CD4-positive, alpha-beta T cell treated with Interleukin-12 subunit alpha and Interleukin-12 subunit beta, for 1 hour (primary cell): ENCODE measurements at places on chromosomes 3 and 15.

- DNase-seq, result no peak
Measured at GRCh38 chr3:192026661-192027060, 565.7 kb downstream of the PYDC2 start.

DNA sequence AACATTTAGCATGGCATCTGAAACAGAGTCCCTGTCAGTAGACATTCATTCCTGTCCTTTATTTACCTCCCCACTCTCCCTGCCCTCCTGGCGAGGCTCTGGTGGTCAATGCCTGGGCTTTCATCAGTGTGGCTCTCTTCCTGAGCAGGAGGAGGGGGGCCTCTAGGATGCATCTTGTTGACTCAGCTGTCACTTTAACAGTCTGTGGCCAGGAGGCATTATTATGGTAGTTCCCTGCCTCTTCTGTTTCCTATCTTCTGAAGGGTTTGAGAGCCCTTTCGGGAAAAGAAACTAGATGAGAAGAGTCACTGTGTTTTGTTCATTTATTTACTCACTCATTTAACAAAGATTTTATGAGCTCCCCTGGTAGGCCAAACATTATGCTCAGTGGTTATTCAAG, 2.4 kb upstream of the PPP1R14D start:
- no peak for DNase-seq

- peak; percentile 71 for DNase-seq
Measured at GRCh38 chr3:108125550-108126071, 34.8 kb upstream of the CD47 start.

DNA sequence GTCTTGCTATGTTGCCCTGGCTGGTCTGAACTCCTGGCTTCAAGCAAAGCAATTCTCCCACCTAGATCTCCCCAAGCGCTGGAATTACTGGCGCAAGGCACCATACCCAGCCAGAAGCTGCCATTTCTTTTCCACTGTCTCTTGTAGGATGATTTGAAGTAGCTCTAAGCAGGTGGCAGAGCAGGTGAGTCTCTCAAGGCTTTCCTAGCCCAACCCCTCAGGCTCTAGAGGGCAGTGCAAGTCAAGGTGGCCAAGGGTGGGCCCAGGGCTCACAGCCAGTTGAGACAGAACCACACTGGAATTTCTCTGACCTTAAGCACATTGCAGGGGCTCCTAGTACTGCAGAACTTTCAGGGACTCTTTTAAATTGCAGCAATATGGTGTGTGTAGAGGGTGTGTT, 15.6 kb upstream of the DAG1 start:
- DNase-seq, result no peak

DNA sequence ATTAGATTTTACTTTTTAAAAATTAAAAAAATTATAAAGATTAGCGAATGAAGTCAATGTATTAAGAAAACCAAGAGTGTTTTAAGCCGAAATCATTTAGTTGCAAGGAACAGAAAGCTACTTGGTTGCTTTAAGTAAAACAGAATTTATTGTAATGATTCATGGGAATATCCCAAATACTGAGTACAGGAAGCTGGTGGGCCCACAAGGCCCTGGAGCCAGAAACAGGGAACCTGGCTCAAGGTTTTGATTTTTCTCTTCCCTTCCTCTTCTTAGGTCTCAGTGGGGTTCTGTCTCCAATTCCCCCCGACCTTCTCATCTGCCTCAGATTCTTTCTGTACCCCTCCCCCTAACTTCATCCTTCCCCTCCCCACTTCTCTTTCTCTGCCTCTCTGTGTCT, 229.0 kb downstream of the TLE3 start:
- DNase-seq, result no peak

DNA sequence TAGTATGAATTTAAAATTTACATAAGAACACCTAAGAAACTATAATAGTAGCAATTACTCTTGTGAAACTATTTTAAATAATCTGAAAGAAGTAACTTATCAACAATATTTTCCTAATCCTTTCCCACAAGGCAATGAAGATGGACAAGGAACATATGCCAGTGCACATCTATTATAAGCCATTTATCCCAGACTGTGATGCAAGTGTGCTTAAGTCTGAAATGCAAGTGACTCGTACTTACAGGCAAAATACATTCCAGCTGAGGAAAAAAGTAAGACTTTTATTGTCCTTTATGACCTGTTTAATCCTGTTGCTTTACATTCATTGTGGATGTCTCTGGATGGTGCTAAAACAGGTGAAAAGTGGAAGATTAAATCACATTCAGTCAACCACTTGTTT, 709.4 kb downstream of the ZNF385D start:
- no peak for DNase-seq

DNA sequence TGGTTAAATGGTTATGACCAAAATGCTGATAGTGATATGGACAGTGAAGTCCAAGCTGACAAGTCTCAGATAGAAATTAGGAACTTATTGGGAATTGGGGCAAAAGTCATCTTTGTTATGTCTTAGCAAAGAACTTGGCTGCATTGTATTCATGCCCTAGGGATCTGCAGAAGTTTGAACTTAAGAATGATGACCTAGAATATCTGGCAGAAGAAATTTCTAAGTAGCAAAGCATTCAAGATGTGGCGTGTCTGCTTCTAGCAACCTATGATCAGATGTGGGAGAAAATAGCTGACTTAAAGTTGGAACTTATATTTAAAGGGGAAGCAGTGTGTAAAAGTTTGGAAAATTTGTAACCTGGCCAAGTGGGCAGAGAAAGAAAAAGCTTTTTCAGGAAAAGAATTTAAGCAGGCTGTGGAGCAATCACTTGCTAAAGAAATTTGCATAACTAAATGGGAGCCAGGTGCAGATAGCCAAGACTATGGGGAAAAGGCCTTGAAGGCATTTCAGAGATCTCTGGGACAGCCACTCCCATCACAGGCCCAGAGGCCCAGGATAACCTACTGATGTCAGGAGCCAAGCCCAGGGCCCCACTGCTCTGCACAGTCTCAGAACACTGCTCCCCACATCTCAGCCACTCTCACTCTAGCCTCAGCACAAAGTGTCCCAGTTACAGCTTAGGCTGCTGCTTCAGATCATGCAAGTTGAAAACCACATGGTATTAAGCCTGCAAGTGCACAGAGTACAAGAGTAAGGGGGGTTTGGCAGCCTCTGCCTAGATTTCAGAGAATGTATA, 147.8 kb upstream of the TGFBR2 start:
- DNase-seq, result no peak

DNA sequence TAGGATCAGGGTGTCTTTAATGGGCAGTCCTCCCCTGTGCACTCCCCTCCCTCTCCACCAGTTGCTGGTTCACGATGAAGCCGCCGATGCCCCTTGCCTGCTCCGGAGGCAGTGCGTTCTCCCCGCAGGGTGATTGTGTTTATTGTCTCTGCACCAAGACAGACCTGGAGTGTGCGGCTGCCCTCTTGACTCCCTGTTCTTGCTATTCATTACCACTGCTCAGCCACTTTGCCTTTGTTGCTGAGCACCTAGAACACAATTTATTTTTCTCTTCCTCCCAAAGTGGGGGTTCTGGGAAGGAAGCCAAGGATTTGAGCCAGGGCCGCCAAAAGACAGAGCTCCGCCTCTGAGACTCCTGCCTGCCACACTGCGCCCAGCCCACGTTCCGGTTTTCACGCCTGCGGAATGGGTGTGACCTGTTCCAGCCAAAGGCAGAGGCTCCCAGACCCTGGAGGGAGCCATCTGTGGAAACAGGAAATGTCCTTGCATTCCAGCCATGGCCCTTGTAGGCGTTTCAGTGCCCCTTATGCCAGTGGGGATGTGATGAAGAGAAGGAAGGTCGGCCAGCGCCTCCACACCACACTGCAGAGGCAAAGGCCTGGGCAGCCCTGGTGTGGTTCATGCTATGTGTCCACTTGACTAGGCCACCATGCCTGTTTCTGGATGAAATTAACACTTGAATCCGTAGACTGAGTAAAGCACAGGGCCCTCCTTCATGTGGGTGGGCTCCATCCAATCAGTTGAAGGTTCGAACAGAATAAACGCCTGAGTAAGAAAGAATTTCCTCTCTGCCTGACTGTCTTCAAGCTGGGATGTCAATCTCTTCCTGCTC, 85.8 kb downstream of the HMG20A start:
- no peak for DNase-seq

DNA sequence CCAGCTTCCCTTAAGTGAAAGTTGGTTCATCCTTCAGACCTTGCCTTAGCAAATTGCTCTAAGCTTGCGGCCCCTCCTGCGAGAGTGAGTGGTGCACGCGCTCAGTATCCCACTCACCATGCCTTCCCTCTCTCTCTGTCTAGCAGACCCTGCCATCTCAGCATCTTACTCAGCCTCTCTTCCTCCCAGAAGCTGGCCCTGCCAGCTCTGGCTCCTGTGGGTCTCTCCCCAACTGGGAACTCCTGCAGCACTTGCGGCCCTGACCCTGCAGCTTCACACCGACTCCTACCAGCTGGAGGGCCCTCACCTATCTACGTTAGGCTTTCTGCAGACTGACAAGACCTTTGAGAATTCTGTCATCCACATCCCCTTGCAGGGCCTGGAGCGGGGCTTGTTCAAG, 286.1 kb upstream of the TLE3 start:
- no peak for DNase-seq

GRCh38 chr15:65904301-65904700, 35.0 kb downstream of the RAB11A start:
- DNase-seq, result no peak

GRCh38 chr15:68055224-68055705, 1.1 kb downstream of the PIAS1 start:
- peak; percentile 65 for DNase-seq

- DNase-seq, result no peak
Measured at GRCh38 chr3:45793482-45794176, 2.7 kb downstream of the SLC6A20 start.

GRCh38 chr3:158434412-158435038, 136.5 kb upstream of the MLF1 start:
- DNase-seq, result peak; percentile 44

DNA sequence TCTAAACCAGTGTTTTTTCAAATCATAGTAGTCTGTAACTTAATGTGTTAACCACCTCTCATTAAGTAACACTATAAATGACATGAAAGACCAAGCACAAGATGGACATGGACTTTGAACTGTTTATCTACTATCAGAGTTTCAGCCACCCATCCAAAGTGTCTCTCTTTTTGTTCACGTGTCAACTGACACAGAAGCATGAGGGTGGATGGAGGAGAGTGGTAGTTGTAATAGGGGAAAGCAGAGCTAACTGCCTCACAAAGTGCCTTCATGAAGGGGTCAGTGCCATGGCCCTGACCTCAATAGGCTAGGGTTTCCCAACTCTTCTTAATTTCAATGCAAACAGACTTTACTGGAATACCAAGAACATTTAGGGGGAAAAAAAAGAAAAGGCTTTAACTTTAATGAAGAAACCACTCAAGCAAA, 32.1 kb upstream of the TRPM7 start:
- DNase-seq, result no peak

- DNase-seq, result no peak
Measured at GRCh38 chr15:48063411-48063985, 57.3 kb upstream of the SLC24A5 start.

DNA sequence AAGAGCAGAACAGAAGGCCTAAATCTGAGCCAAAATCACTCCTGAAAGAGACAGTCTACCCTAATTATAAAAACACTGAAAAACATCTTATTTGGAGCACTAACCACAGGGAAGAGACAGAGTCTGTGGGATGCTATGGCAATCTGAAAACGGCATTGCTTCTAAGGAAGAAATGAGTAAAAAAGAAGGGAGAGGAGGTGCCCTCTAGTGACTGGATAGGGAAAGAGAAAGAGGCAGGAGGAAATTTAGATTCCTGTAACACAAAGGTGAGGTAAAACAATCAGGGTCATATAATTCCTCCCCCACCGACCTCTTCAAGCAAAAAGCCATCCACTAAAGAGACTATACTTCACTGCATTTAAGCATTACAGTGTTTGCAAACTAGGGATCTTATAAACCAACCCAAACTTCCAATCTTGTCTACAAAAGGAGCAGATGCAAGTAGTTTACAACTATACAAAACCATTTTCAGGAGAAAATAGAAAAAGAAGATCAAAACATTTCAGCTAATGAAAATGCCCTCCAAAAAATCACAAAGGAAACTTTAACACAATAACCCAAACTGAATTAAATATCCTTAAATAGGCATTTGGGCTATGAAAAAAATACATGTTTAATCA, 32.6 kb downstream of the HACD2 start:
- peak; percentile 26 for DNase-seq

DNA sequence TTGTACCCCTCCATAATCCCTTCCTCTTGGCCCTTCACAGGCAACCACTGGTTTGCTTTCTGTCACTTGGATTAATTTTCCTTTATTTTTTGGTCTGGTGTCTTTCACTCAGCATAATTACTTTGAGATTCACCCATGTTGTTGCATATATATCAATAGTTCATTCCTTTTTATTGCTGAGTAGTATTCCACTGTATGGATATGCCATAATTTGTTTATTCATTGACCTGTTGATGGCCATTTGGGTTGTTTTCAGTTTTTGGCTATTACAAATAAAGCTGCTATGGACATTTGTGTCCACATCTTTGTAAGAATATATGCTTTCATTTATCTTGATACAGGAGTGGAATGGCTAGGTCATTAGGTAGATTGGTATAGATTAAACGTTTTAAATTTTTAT, 5.9 kb upstream of the ZNF621 start:
- no peak for DNase-seq

DNA sequence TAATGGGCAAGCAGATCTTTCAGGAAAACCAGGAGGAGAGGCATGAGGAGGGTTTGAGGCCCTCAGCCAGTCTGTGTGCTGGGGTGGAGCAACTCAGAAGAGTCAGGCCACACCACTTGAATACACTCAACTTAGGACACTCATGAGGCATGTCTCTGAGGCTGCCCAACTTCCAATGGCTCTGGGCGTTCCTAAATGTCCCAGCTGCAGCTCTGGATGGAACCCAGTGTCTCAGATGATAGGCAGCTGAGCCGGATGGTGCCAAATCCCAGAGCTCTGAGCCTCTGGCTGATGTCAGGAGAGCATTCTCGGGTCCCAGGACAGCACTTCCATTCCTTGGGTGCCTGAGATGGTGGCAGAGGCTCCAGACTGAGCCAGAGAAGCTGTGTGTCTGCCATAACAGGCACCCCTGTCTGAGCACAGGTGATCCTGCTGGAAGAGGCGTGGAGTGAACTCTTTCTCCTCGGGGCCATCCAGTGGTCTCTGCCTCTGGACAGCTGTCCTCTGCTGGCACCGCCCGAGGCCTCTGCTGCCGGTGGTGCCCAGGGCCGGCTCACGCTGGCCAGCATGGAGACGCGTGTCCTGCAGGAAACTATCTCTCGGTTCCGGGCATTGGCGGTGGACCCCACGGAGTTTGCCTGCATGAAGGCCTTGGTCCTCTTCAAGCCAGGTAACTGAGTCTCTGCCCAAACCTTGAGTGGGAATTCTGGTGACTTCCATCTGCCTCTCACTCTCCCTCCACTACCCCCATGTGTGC, 2.8 kb downstream of the NR2E3 start:
- DNase-seq, result no peak

DNA sequence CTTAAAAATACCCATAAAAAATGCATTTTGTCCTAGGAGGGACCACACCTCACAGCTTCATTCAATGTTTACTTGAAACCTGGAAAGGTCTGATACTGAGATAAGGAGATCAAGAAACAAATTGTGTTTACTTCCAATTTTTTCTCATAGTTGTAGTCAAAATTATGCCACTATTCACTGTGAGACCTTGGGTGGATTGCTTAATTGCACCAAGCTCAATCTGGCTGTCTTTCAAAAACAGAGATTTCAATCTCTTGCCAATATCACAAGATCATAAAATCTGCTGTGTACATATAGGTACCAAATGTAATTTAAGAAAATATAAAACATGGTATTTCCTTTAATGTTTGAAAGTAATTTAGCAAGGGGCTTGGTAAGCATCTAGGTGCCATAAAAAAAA, 186.4 kb upstream of the THBS1 start:
- DNase-seq, result no peak

- no peak for DNase-seq
Measured at GRCh38 chr3:34363881-34364280, 565.5 kb downstream of the PDCD6IP start.
